ENCODE measurements at places on chromosomes 1 and 21. TPM values are rescaled to one million over a fixed set of nuclear protein-coding genes. Genes with fewer than 3 reads are reported as not detected.

DNA sequence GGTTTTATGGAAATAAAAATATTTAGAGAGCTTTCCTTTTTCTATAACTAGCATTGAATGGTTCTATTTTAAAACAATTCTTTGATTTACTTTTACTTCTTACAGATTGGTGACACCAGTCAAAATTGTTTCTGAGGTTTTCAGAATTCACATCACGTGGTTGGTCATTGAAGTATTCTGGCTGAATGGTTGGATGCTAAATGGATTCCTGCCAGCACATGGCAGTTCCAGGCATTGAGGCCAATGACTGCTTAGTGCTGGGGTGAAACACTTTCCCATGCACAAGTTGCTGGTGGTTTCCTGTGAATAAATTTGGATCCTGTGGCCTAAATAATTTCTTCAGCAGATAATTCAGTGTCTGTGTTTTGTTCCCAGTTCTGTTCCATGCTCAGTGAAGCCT, 20.6 kb downstream of the NCAM2 start:
- no peak for DNase-seq

The B4GALT3 gene
- 26.6 TPM for polyA plus RNA-seq

- no peak for DNase-seq
Measured at GRCh38 chr1:34163792-34164731, 968 bp downstream of the CSMD2 start.

The RBP7 gene
- 5.7 TPM for polyA plus RNA-seq

The RNF220 gene
- polyA plus RNA-seq, result 59.6 TPM
